ENCODE measurements at places on chromosomes 12 and 14.

- no peak for DNase-seq
Observed at GRCh38 chr12:76698316-76698715, 65.6 kb upstream of the ZDHHC17 start.

DNA sequence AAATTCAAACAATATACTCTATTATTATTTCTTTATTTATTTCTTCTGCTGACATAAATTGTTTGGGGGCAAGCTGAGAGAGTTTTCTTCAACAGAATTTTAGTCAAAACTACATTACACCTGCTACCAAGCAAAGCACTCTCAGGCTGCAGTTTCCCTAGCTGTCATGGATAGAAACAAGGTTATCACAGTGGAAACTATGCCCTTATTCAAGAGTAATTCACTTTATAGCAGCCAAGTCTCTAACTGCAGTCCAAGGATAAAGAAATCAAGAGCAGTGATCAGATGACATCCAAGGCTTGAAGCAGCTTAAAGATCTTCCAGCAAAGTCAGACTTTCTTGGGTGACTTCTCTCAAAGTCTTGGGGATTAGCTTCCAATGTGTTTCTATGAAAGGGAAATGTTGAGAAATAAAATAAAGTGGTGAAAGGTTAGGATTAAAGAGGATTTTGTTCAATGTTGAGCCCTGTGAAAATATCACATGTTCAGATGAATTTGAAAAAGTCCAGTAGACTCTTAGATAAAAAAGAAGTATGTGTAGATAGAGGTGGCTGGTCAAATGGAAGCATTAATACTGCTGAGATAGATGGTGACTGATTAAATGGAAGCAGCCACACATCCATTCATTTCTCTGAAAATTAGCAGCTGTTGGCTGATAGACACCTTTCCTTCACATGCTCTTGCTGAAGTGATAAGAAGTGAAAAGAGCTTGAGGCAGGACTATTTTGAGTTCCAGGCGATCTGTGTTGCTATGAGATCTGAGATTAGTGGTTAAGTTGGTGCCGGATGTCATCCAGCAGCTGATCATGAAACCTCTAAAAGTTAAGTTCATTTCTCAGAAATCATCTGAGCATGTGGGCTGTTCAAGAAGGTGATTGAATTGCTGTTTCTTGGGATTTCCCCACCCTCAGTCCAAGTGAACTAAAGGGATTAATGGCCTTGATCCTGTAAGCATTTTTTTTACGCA is 257.8 kb upstream of the BTG1 start:
- DNase-seq, result peak; percentile 58

- DNase-seq, result no peak
Observed at GRCh38 chr14:94572637-94573303, 8.5 kb upstream of the SERPINA5 start.

- no peak for DNase-seq
Observed at GRCh38 chr12:129665414-129665813, 238.4 kb downstream of the TMEM132D start.

GRCh38 chr14:39722547-39723273 is 290.5 kb upstream of the FBXO33 start:
- no peak for DNase-seq

GRCh38 chr12:50928392-50928791 is 24.0 kb upstream of the HIGD1C start:
- no peak for DNase-seq

Measured in activated naive CD4-positive, alpha-beta T cell treated with Interleukin-2 at 50 U/mL for 16 hours (primary cell).